Iris pigment epithelial cell (primary cell): ENCODE measurements at places on chromosomes 12 and 14.

DNA sequence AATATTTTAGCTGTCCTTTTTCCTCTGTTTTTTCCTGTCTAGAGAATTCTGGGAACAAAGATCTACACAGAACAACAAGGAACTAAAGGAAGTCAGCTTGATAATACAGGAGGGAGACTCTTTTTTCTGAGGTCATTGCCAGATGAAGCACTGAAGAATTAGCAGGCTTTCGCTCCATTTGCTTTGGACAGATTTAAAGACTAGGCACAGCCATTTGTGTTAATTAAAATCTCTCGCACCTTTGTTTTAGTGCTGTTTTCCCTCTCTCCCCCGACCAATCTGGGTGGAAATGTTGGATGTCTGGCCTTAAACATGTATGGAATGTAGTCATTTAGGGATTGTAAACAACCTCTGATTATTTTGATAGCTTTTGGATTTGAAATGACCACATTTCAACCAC lies 9.6 kb upstream of the GPHN start:
- no peak for DNase-seq

DNA sequence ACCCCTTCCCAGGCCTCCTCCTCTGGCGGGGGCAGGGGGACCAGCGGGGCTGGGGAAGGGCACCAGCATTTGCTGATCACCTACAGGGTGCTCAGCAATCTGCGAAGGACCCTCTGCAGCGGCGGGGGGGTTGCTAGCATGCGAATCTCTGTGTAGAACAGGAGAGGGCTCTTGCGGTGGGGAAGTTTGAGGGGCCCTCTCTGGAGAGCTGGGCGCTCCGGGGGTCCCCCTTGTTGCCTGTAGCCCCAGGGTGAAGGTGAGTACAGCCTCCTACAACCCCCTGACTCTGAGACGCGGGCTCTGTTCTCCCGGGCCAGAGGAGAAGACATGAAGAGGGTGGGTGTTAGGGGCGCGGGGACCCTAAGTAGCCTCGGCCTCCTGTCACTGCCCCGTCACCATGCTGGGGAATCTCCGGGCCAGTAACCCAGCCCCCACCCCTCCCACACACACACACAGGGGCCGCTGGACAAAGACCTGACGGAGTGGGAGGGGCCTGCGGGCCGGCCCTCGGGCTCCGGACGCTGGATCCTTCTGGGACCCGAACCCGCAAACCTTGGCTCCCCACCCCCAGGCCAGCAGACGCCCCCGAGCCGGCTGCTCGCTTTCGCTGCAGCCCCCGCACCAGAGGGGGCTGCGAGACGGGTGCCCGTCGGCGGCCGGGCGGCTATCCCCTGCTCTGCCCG lies 734 bp downstream of the FIGNL2 start:
- no peak for DNase-seq

DNA sequence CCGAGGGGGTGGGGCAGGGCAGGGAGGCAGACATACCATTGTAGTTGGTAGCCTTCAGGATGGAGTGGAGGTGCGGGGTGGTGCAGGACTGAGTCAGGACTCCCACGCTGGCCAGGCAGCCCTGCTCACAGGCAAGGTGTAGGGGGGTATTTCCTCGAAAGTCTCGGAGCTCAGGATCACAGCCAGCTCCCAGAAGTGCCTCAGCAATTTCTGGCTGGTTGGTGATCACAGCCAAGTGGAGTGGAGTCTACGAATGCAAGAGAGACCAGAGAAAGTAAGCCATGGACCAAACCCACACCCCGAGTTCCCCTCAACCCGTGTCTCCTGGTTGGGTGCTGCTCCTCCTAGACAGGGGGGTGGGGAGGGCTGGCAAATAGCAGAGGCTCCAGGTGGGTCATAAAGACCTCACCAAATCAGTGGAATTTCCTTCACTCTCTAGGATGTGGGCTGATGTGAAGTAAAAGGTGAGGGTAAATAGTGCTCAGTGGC lies 1.4 kb downstream of the NFKBIA start:
- DNase-seq, result no peak

DNA sequence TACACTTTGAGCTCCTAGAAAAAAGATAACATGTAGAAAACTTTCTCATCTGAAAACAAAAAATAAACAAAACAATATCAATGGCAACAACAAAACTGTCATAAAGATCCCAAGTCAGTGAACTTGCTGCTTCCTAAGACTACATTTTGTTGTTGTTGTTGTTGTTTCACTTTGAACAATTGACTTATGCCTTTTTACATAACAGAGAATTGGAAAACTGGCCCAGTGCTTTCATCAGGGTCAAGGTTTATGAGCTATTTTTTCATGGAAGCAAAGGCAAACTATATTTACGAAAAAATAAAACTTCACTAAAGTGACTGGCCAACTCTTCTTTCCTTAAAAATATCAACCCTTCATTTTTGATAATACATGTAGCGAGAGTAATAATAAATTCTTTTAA lies 6.3 kb downstream of the DCN start:
- no peak for DNase-seq

- peak; percentile 7 for DNase-seq
Measured at GRCh38 chr12:132238488-132238854, 90.9 kb downstream of the GALNT9 start.

- no peak for DNase-seq
Measured at GRCh38 chr12:77953528-77954205, 123.0 kb downstream of the NAV3 start.

DNA sequence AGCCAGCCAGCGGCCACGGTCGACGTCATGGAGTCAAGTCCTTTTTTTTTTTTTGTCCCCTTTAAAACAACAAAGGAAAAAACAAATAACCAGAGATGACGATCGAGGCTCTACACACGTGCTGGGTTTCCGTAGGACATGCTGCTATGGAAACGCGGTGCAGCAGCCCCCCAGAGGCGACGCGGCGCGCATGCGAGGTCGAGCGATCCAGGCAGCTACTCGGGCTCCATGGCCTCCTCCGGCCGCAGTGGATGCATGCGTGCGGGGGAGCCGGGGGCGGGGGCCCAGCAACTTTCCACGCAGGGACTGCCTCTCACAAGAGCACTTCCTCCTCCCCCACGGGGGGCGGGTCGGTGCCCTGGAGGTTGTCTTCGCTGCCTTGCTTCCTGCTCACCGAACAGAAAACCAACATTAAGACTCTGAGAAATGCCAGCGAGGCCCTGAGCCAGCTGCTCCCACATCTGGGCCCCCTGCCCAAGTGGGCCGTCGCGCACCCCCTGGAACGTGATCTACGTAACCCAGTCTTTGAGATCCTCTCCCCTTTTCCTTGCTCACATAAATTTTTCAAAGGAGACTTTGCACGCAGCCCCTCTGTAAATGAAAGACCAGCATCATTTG lies 30.7 kb downstream of the P2RX4 start:
- DNase-seq, result peak; percentile 46

- no peak for DNase-seq
Measured at GRCh38 chr14:105077649-105077995, 12.4 kb upstream of the GPR132 start.

DNA sequence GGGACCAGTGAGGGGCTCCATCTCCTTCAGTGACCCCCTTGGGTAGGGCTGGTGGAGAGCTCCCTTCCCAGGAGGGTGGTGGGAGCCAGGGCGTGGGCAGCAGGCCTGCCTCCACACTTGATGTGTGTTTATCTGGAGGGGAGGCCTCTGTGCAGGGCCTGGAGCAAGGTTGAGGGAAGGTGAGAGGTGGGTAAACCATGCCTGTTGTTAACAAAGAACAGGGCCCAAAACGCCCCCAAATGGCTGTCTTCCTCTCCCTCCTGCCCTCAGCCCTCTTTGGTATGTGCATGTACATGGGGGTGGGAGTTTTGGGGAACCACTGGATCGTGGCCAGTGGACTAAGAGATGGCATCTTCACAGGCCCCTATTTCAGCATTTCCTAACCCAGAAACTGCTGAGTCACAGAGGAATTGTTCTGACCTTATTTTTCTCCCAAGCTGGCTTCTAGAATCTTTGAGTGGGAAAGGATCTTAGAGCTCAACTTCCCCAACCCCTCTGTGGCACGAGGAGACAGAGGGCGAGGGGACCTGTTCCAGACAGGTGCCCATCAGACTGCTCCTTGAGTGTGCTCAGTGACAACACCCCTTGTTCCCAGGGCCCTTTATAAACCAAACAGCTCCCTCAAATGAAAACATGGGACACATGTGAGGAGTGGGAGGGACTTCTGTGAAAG lies 3.6 kb downstream of the SLC48A1 start:
- DNase-seq, result peak; percentile 63
